Kidney (tissue), 22 donors: ENCODE measurements at places on chromosomes 7 and 10. TPM values are rescaled to one million over a fixed set of nuclear protein-coding genes. Genes with fewer than 3 reads are reported as not detected.

MMP21 gene
- 0.13 TPM for total RNA-seq

FGFR2 gene
- 59.4 TPM for total RNA-seq

DNA sequence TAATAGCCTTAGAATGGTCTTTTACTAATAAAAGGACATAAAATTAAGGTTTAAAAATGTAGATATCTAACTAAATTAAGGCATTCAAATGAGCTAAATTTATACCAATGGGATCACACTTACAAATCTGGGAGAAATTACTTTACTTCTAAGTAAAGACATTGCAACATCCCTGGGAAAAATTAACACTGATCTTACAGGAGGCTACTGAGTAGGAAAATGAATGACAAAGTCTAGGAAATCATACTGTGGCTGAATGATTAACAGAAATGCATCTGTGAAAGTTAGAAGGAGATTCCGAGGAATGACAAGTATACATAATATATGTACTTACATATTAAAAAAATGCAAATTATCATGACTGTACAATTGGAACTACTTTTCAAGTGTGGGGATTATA, 38.3 kb downstream of the CACNA2D1 start:
- DNase-seq: peak; percentile 31

DNA sequence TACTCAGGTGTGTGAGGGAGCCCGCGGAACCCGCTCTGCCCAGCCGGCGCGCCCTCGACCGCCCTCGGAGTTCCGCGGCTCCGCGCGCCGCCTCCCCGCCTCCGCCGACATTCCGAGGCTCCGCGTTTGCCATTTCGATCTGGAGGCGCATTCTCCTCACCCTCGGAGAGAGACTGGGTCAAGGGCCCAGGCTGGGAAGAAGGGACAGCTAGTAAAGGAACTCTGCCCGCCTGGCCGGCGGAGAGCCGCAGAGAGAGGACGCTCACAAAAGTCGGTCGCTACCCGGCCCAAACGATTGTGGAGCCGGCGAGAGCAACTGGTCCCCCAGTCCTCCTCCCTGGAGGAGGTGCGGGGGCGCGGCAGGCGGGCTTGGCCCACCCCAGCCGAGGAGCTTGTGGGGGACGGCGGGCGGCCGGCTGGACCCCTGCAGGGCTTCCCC, 74.5 kb upstream of the LEP start:
- DNase-seq: peak; percentile 59

DNA sequence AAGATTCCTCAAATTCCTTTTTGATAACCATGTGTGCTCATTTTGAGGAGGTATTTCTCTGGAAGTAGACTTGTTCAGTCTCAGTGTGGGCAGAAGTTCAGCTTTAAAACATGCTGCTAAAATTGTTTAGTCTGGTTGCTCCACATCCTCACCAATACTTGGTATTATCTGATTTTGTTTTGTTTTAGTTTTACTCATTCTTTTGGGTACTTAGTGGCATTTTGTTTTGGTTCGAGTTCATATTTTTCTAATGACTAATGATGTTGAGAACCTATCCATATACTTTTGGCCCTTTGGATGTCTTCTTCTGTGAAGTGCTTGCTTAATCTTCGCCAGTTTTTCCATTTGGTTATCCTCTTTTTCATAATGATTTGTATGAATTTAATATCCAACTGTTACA, 694.2 kb upstream of the FZD8 start:
- no peak for DNase-seq

DNA sequence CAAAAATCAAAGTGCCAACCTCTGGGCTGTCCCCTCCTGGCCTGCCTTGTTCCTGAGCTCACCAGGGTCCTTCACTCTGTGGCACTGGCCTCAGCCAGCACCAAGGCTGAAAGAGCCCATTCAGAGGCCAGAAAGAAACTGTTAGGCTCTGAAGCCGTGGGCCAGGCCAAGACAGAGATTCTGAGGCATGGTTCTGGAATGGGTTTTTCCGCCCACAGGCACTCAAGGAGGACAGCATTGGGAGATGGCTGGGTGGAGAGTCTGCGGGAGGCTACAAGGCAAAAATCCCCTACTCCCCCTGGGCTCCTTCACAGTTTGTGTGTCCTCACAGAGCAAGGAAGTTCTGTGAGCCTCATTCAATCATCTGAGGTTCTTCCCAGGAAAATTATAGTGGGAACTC, 31.7 kb downstream of the GRIFIN start:
- DNase-seq: no peak
